NCI-H69 (cell line): ENCODE measurements at places on chromosomes 12 and 14.

DNA sequence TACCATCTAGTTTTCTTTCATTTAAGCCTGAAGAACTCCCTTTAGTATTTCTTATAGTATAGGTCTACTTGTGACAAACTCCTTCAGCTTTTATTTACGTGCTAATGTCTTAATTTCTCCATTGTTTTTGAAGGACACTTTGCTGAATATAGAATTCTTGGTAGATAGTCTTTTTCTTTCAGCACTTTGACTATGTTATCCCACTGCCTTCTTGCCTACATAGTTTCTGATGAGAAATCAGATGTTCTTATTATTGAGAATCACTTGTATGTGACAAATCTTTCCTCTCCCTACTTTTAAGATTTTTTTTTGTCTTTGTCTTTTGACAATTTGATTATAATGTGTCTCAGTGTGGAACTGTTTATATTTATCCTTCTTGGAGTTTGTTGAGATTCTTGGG, 5.1 kb upstream of the MIS18BP1 start:
- no peak for DNase-seq

- no peak for DNase-seq
These were observed 133.1 kb downstream of the DAAM1 start for GRCh38 chr14:59321626-59321949.

- DNase-seq, result no peak
These were observed 18.0 kb downstream of the PLEKHH1 start for GRCh38 chr14:67551123-67551522.

DNA sequence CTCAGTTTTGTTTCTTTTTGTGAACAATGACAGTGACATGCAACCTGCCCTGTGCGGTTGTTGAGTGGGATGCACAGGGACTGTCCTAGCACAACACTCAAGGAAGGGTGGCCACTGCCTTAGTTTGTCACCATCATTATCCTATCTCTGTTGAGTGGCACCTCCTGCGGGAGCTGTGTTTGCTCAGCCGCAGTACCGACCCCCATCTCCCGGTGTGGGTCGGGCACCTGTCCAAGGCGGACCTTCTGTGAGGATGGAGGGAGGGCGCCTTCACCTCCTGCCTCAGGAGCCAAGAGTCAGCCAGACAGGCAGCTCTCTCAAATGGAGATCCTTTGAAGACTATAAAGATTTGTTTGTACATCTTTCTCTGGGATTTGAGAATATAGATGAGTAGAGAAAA, 142.1 kb downstream of the TSPAN9 start:
- peak; percentile 93 for DNase-seq

DNA sequence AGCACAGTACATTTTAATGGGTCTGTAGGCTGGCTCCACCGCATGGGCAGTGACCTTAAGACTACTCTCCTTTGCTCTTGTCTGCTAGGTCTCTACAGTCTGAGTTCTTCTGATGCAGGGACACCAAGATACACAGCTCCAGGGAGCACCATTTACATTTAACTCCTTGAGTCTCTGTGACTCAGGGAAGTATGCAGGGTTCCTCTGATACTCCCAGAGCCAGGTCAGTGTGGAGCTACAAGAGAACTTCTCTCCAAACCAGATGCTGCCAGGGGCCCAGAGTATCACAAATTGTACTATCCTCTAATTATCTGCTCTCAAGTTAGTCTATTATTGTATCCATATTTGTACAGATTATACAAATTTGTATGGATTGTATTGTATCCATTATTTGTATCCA, 15.2 kb downstream of the ZFP36L1 start:
- peak; percentile 55 for DNase-seq

DNA sequence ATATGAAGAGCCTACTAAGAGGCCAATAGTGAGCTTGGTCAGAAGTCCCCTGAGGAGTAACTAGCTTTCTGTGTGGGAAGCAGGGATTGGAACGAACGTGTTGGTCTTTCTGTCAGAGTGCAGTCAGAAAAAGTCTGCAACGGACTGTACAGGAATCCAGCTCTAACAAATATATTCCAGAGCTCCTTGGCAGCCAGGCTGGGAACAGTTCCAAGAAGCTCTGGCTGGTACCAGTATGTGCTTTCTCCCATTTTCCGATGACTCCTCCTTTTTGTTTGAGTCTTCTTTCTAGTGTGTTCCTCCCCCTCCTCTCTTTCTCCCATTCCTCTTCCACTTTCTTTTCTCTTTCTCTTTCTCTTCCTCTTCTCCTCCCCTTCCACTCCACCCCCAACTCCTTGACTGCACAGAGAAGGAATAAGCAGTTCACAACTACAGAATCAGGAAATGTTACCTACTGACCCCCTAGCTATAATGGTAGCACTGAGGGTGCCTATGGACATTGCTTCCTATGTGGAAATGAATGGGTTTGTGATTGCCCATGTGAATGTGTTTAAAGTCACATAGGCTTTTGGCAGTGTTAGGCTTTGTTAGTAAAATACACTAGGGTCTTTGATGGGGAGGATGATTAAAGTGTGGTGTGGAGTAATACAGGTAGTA, 59.9 kb downstream of the TTLL5 start:
- no peak for DNase-seq

DNA sequence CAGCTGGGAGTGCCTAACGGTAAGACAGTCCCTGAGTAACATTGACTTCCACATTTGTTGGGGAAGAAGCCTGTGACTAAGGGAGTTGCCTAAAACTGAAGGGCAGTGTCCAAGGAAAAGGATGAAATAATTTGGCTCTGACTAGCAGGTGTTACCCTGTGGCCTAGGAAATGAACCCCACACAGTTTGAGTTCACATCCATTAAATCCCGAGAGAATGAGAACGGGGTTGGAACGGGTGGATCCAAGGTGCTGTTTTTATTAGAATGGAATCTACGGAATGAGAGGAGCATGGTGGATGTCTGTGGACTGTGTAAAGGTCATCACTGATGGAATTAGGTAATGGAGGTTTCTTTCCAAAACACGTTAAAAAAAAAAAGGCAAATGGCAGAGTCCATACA, 324.0 kb downstream of the MED13L start:
- no peak for DNase-seq

GRCh38 chr12:100199347-100200149, 1.1 kb upstream of the ACTR6 start:
- DNase-seq, result peak; percentile 93

- DNase-seq, result no peak
These were observed 31.9 kb downstream of the JAG2 start for GRCh38 chr14:105136401-105137322.

DNA sequence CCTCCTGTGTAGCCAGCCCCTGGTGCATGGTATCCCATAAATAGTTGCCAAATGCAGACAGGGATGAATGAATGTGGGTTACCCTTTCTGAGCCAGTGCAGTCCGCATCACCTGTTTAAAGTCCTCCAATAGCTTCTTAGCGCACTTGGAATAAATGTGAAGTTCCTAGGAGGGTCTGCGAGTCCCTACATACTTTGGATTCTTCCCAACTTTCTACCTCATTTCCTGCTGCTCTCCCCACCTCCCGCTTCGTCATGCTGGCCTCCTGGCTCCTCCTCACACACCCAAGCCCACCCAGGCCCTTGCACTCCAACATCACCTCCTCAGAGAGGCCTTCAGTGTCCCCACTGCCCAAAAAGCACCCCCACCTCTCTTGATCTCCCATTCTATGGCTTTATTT, 17.7 kb downstream of the RFX4 start:
- no peak for DNase-seq

- peak; percentile 47 for DNase-seq
These were observed 391.3 kb upstream of the FOXG1 start for GRCh38 chr14:28375295-28375694.

DNA sequence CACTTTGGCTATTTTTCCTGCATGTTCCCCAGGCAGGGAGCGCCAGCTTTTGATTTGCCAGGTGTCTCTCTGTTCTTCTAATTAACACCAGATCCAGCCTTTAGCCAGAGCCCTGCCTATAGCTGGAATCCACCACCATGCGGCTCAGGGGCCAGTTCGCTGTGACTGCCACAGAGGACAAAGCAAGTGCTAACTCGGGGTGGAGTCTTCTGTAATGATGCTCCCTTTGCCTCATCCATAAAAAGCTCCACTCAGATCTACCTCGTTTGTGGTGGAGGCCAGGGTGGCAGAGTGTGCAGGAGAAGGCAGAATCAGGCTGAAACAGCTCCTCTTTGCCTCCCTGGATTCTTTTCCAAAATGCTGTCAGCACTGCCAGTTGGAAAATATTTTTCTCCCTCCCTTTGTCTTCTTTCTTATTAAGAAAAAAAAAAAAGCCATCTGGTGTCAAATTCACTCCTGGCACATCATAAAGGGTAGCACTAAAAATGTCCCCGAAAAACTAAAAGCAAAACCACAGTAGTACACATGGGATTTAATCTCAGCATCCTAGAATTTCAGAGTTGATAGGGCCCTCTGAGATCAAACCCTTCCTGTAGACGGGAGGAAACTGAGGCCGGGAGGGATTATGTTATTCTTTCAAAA, 18.0 kb upstream of the CTDSP2 start:
- DNase-seq, result peak; percentile 52

- peak; percentile 72 for DNase-seq
These were observed 15.6 kb downstream of the DTX1 start for GRCh38 chr12:113072136-113072535.

DNA sequence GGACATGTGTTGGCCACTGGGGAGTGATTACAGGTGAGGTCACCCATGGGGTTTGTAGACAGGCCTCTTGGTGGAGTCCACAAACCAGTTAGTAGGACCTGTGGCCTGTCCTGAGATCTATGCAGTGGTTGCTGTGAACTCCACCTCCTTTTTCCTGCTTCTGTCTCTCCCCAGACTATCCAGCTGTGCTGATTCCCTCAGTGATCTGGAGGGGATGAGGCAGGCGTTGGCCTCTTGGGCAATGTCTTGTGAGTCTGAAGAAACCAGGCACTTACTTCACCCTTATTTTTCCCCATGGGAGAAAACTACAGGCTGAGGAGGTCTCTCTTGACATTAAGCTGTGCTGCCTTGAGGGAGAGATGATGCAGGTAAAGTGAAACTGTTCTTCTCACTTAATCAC, 257.2 kb upstream of the PRICKLE1 start:
- no peak for DNase-seq

DNA sequence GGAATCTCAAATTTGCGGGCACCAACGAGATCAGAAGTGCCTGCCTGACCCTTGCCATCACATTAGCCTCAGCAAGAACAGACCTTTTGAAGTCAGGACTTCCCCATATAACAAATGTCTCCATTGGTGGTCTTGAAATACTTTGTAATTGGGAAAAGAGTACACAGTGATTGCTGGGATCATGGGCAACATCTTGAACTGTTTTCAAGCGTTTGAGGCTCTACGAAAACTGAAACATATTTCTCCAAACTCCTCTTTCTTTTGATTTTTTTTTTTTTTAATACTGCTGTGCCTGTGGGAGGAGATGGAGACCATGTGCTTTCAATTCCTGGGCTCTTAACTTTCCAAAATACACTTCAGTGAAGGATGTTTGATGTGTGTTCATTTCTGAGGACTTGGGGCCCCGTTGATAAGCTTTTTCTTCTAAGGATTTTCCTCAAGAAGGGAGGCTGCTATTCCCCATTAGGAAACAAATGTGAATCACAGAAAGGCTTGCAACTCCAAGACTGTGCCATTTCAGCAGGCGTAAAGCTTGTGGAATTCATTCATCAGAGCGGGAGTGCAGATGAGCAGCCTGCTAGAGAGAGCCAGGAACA, 94.5 kb downstream of the TMEM132C start:
- no peak for DNase-seq

GRCh38 chr12:90021795-90022440, 313.3 kb upstream of the ATP2B1 start:
- no peak for DNase-seq

DNA sequence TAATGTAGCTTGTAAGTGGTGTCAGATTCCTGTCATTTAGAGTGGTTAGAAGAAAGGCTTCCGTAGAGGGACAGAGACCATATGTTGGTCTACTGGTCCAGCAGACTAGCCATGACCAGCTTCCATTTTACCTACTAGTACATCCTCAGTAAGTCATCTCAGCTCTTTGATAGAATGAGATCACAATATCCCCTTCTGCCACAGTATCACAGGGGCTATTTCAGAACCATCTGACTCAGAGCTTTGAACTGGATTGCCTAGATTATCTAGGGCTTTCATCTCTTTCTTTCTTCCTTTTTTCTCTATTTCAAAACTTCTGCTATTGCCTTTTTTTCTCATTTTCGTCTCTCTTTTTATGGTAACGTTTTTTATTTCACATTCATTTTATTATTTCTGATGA, 4.7 kb downstream of the ZDHHC17 start:
- no peak for DNase-seq

- DNase-seq, result no peak
These were observed 106.0 kb downstream of the ITPR2 start for GRCh38 chr12:26726956-26727355.

DNA sequence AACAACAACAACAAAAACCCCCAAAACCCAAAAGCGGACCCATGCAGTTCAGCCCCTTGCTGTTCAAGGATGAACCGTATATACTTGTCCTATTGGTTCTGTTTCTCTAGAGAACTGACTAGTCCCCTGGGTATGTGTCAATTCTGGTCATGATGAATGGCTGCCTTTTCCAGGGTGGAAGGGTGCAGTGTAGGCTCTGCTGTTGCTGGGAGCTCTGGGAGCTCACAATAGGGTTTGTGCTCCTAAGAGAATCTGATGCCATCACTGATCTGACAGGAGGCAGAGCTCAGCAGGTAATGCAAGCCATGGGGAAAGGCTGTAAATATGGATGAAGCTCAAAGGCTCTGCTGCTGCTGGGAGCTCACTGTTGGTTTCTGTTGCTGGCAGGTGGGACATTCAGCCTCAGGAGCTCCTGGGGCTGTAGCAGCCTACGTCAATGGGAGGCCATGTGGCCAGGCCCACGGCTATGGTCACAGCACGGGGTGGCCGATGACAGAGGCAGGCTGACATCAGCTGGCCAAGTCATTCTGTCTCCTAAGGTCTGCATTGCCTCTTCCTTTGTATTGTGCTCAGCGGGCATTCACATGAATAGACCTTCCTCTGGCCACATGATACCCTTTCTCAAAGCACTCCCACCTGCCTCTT, 37.9 kb downstream of the DLK1 start:
- DNase-seq, result peak; percentile 95

- no peak for DNase-seq
These were observed 32.6 kb downstream of the KICS2 start for GRCh38 chr12:64189530-64189929.

DNA sequence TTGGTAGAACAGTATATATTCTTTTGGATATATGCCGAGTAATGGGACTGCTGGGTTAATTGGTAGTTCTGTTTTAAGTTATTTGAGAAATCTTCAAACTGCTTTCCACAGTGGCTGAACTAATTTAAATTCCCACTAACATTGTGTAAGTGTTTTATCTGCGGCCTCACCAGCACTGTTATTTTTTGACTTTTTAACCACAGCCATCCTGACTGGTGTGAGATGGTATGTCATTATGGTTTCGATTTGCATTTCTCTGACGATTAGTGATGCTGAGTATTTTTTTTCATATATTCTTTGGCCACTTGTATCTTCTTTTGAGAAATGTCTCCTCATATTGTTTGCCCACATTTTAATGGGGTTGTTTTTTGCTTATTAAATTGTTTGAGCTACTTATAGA, 357.4 kb downstream of the C12orf50 start:
- DNase-seq, result no peak

DNA sequence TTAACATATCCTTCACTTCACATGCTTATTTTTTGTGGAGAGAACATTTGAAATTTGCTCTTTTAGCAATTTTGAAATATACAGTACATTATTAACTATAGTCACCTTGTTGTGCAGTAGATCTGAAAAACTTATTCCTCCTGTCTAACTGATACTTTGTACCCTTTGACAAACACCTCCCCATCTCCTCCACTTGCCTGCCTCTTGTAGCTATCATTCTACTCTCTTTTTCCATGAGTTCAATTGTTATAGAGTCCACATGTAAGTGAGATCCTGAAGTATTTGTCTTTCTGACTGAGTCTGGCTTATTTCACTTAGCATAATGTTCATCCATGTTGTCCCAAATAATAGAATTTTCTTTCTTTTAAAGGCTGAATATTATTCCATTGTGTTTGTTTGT, 9.5 kb upstream of the SERPINA6 start:
- no peak for DNase-seq

- no peak for DNase-seq
These were observed 75.0 kb upstream of the DYNC1H1 start for GRCh38 chr14:101889366-101889765.
